Amniotic epithelial cell (primary cell): ENCODE measurements at places on chromosomes 7 and 10.

DNA sequence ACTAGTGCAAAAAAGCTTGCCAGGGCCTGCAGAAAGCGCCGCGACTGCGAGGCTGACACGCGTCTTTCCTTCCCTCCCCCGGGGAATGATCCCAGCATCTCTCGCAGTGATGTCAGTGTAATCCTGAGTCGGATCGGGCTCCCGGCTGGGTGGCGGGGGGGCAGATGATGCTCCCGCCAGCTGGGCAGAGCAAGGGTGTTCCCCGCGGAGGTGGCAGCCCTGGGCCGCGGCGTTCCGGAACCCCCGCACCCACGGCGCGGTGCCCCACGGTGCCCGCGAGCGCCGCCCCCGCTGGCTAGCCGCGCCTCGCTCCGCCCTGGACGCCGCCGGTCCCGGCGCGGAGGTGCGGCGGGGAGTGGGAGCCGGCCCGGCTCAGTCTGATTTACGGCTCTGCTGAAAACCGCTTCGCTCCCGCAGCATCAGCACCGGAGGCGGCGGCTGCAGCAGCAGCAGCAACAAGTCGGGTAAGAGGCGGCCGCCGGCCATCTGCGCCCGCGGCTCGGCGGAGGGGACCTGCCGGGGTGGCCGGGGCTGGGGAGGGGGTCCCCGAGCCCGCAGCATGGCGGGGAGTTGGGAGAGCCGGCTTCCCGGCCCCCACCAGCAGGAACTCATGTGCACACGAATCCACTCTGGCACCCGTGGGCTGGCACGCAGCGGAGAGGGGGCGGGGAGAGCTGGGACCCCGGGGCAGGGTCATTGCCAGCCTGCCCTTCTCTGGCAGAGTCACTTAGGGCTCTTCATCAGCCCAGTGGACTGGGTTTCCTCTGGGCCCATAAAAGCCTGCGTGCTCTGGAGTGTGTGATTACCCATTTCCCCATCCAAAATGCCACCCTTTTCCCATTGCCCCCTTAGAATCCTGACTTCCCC, at the start of gene ZNF365:
ZNF365 (plus strand) TSS at position 375 of the 867 bp plus-strand sequence. CDS start 1,825 bp downstream, outside the sequence.
- DNase-seq = peak; percentile 34

DNA sequence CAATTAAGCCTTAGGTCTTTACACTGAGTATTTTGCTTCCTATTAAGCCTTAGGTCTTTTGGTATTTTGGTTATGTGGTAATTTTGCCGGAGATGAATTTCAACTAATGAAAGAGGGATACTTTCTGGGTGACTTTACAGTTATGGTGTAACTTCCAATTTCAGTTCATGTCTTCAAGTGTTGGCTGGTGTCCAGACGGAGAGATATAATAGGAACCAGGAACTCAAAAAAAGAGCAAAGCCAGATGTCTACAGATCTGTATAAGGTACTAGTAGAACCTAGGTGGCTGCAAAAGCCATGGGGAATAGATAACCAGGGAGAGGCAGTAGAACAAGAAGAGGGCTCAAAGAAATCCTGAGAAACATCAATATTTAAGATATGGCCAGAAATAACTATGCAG, 12.3 kb downstream of the ERCC6 start:
- DNase-seq = peak; percentile 68

DNA sequence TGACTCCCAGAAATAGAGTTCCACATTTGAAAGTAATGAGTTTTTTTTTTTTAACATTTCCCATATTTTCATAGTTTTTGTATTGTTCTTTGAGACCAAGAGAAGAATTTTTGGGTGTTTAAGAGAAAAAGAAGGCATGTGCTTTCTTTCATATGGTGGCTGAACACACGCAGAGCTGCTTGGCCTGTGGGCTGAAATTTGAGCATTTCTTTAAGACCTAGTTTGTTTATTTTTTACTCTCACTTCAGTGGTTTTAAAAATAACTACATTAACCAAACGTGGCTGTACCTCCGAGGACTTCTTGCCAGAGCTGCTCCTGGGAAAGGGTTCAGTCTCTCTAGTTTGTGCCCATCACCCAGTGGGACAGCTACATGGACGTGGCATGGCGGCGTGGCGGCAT, 58.3 kb downstream of the INPP5A start:
- no peak for DNase-seq

DNA sequence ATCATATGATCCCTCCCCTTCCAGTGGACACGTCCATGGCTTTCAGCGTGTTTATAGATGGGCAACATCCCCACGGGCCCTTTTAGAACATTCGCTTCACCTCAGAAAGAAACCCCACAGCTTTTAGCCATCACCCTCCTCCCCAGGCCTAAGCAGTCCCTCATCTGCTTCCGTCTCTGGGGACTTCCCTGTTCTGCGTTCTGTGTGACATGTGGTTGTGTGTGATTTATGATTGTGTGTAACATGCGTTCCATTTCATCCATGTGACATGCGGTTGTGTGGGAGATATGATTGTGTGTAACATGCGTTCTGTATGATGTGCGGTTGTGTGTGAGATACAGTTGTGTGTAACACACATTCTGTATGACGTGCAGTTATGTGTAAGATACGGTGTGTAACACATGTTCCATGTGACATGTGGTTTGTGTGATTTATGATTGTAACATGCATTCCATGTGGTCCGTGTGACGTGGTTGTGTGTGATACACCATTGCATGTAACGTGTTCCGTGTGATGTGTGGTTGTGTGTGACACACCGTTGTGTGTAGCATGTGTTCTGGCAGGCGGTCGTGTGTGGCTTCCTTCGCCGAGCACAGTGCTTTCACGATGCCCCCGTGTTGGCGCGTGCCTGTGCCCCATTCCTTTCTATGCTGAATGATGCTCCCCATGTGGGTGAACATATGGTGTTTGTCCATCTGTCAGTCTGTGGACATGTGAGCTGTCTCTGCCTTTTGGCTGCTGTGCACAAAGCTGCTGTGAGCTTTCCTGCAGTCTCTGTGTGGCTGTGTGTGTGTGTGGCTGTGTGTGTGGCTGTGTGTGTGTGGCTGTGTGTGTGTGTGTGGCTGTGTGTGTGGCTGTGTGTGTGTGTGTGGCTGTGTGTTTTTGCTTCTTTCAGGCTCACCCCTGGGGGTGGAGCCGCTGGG, 26.2 kb downstream of the PWWP2B start:
- peak; percentile 34 for DNase-seq

GRCh38 chr7:135348493-135348892, 114.9 kb downstream of the STRA8 start:
- no peak for DNase-seq

- no peak for DNase-seq
Observed at GRCh38 chr7:158251061-158251965, 336.3 kb downstream of the PTPRN2 start.

DNA sequence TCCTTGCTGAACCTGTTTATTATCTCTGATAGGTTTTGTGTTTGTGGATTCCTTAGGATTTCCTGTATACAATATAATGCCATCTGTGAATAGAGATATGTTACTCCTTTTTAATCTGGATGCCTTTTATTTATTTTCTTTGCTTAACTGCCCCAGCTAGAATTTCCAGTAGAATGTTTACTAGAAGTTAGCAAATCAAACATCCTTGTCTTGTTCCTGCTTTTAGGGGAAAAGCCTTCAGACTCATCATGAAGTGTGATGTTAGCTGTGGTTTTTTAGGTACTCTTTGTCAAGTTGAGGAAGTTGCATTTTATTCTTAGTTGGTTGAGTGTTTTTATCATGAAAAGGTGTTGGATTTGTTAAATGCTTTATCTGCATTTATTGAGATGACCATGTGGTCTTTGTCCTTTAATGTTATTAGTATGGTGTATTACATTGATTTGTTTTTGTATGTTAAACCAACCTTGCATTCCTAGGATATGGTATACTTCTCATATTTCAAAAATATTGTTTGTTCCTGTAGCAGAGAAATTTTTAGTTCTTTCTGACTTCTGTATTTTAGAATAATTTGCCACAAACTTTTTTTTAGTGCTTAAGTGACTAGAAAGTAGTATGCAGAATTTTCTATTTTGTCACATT, 24.3 kb downstream of the PPP2R2D start:
- no peak for DNase-seq

- no peak for DNase-seq
Observed at GRCh38 chr10:1047937-1048336, 982 bp downstream of the IDI1 start.

- DNase-seq = no peak
Observed at GRCh38 chr7:6271694-6272440, 557 bp downstream of the CYTH3 start.

DNA sequence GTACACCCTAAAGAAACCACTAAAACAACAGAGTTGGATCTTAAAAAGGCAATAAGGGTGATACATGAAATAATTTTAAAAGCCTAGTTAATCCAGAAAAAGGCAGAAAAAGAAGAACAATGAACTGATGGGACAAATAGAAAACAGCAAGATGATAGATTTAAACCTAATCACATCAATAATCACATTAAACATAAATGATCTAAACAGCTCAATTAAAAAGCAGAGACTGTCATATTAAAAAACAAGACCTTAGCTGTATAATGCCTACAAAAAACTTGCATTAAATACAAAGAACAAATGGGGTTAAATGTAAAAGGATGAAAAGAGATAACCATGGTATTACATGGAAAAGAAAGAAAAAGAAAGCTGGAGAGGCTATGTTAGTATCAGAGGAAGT, 96.2 kb downstream of the RTKN2 start:
- DNase-seq = no peak

DNA sequence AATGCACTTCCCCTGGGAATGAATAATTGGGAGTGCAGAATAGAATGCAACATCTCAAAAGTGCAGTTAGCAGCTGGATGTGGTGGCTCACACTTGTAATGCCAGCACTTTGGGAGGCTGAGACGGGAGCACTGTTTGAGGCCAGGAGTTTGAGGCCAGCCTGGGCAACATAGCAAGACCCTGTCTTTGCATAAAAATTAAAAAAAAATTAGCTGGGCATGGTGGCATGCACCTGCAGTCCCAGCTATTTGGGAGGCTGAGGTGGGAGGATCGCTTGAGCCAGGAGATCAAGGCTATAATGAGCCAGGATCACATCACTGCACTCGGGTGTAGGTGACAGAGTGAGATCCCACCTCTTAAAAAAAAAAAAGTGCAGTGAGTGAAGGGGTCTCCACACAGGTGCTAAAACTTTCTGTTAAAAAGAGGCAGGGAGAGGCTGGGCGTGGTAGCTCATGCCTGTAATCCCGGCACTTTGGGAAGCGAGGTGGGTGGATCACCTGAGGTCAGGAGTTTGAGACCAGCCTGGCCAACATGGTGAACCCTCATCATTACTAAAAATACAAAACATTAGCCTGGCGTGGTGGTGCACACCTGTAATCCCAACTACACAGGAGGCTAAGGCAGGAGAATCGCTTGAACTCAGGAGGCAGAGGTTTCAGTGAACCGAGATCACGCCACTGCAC, 13.5 kb upstream of the ZMIZ1 start:
- no peak for DNase-seq

GRCh38 chr10:89080660-89081059, 90.1 kb downstream of the FAS start:
- DNase-seq = no peak

DNA sequence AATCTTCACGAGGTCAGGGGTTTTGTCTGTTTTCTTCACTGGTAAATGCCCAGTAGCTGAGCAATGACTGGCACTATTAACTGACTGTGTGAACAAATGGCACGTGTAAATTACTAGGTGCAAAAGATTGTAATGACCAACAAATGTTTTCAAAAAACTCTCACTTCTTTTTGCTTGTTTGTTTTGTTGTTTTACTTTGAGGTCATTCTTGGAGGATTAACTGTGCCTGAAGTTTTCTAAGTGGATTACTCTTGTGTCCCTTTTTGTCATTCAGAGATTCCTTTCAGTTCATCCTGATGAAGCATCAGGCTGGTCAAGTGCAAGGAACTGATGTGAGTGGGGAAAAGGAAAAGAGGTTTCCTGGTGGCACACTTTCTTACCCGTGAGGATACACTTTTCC, 74.4 kb upstream of the PPP1R3C start:
- peak; percentile 7 for DNase-seq

DNA sequence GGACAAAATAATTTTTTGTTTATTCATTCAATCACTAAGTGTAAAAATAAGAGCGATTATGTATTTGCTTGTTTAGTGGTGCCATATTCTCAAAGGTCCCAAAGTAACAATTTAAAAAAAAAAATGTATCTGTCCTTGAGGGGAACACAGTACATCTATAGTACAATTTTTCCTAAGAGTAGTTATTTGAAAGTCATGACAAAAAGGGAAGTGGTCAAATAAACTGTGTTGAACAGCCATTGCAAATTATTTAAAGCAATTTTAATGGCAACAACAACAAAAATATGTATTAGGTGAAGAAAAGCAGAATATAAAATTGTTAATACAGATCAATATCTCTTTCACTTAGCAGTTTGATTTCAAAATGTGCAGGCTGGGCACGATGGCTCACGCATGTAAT, 943.5 kb downstream of the CNTNAP2 start:
- no peak for DNase-seq

GRCh38 chr7:2483494-2483893, 7.3 kb upstream of the GRIFIN start:
- DNase-seq = no peak

GRCh38 chr10:48437546-48437945, 131.1 kb downstream of the MAPK8 start:
- no peak for DNase-seq

GRCh38 chr7:94654783-94655125, 1.2 kb downstream of the SGCE start:
- no peak for DNase-seq

GRCh38 chr7:25835197-25835596, 316.8 kb upstream of the NFE2L3 start:
- DNase-seq = peak; percentile 56

DNA sequence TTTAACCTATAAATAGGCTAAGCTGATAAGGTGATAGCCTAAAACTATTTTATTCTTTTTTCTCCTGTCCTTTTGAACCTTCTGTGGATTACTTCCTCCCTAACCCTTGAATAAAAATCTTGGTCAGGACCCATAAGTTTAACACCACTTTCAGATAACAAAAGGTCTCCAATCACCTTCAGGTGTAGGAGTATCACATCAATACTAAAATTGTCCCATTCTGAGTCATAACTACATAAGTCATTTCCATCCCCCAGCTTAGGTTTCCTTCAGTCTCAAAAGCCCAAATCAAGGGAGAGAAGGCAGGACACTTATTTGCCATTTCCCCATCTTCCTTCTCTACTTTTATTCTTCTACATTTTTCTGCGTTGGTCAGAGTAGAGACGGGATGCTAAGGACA, 56.9 kb upstream of the WNT16 start:
- no peak for DNase-seq

- no peak for DNase-seq
Observed at GRCh38 chr10:113825791-113826190, 28.1 kb downstream of the DCLRE1A start.

DNA sequence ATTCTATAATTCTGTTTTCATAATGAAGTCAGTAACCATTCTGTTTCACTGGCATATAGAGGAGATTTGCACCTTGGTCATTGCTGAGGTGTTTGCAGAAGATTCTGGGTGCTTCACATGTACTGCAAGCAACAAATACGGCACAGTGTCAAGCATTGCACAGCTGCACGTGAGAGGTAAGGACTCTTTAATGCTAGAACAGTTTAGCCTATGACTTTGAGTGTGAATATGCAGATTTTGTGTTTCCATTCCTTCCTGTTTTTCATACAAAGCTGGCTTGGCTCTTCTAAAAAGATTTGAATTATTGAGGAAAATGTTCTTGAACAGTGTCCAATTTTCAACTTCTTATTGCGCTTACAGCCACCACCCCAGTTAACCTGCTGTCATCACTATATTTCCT, 56.4 kb downstream of the MYPN start:
- DNase-seq = no peak
